NCI-H2227 treated with DMSO at 0.1 percent for 48 hours (cell line): ENCODE measurements at places on chromosomes 6 and 20.

- DNase-seq = no peak
Measured at GRCh38 chr6:4640139-4640538, 136.1 kb upstream of the CDYL start.

DNA sequence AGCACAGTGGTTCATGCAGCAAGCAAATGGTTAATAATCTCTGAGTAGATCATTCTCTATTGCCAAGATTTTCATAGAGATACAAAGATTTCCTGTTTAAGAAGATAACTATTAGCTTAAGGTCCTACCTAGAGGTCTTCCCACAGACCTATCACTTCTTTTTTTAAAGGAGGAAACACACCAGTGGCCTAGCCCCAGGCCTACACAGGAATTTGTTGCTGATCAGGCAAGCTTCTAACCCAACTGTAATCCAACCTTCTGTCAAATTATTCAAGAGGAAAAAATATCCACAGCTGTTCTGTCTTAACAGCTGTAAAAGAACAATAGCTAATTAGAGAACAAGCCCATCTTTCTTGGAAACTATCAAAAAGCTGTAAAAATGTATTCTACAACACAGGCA, 332.8 kb downstream of the BTBD9 start:
- DNase-seq = no peak

GRCh38 chr20:48489046-48489463, 338.7 kb downstream of the PREX1 start:
- no peak for DNase-seq

- no peak for DNase-seq
Measured at GRCh38 chr20:57420571-57421252, 29.5 kb downstream of the RBM38 start.

DNA sequence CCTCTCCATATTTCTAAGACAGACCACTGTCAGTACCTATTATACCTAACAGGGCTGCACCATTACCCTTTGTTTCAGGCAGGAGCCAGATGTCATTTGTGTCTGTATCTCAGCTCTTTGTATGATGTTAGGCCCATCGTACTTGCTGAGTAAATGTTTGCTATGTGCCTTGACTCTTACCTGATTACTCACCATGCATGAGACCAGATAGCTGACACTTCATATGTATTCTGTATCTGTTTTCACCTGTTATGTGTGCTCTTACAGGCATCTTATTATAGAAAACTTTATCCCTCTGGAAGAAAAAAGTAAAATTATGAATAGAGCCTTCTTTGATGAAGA, 31.7 kb upstream of the ASXL1 start:
- no peak for DNase-seq

GRCh38 chr6:44375071-44375470, 12.4 kb upstream of the CDC5L start:
- DNase-seq = no peak

DNA sequence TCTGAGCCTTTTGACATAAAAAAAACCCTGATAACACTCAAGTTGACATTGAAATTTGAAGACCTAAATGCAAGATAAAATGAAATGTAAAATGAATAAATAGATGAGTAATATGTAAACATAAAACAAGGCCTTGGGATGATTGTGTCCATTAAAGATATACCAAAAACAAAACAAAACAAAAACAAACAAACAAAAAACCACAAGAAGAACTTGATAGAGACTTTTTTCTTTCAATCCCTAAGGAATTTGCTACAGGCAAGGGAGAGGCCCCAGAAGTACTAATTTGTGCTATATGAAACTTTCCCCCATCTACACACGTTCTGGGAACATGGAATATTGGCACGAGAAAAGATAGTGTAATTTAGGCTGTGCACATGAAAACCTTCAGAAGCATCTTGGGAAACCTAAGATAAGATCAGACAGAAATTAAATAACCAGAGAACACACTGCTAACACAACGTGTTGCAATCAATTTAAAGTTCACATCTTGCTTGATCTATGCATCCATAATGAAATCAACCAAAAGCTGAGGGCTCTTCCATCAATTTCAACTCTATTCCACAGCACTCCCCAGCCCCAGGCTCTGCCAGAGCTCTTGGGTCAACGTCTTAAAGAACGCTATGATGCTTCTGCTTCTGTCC, 201.1 kb upstream of the RREB1 start:
- no peak for DNase-seq

DNA sequence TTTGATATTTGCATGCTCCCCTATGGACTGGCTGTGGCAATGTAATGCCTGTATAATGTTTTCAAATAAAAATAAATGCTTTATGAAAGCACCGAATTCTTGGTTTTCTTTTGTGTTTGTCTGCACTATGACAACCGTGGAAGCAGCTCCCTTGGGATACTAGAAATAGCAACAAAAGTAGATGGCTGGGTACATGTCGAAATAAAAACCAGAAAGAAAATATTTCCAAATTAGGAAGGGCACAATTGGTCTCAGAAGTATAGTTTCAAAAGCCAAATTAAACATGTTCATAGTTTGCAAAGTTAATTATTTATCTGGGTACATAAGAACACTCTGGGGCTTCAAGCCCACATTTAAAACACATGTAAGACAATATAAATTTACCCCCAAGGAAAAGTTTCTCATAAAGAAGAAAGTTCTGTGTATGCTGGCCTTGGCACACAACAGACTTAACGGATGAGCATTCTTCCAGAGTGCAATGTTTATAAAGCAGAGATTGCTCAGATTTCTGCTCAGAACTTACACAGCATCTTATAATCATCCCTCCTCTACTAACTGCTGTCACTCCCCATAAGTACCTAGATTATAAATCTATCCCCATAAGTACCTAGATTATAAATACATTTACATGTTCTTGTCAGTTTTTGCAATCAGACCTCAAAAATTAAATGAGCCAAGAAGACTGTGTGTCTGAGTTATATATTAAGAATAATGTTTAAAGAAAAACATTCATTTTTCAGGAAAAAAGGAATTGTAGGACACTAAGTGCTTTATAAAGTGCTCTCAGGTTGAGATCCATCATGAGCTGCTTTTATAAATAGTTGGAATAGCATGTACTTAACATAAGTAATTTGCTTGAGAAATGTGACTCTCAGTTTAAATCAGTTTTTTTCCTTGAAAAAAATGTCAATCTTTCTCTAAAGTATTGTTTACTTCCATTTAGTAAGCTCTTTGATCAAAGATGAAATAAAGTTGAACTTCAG, 230.2 kb upstream of the PLN start:
- no peak for DNase-seq

DNA sequence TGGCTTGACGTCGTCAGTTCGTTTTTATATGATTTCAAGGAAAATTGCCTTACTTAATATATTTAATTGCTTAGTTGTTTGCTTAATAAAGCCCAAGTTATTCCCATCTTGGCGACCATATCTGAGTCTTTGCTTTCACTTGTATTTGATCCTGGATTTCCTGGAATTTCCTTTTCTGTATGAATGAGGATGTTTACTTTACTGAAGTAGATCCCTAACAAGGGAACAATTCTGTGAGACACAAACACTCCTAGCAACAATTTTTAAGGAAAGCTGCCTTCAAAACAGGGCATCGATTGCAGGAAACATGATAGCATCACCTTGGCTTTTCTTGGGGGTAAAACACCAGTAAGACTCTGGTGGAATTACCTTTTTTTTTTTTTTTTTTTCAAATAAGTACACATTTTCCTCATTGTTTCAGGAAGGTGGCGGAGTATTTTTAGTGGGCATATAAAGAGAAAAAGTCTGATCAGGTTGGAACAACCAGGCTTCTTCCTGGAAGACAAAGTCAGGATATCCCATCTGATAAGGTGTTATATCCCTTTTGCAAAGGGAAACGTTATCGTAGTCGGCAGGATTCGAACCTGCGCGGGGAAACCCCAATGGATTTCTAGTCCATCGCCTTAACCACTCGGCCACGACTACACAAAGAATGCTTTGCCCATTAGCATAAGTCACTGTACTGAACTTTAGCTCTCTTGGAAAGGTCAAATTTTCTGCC, 68.5 kb upstream of the ZNF184 start:
- no peak for DNase-seq

GRCh38 chr6:22970004-22970403, 400.6 kb downstream of the HDGFL1 start:
- no peak for DNase-seq

DNA sequence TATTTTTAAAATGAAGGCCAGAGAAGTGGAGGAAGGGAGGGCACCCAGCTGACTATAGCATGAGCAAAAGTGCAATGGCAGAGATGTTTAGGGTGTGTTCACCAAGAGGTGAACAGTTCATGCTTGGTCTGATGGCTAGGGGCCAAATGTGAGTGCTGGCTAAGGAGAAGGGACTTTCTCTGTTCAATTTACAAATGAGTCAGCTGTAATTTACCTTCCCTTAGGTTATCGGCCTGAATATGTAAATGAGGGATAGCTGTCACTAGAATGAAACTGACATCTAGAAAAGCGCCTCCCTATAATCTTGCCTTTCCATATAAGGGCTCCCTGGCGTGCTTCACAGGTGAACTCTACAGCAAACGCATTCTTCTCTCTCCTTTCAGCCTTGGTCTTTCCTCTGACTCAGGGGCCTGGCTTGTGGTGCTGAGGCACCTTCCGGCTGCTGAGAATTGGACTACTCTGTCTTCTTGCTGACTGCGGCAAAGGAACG, 114.7 kb upstream of the BACH2 start:
- no peak for DNase-seq

GRCh38 chr20:54197621-54198604, 10.0 kb upstream of the PFDN4 start:
- DNase-seq = no peak

GRCh38 chr20:13458860-13459451, 179.8 kb downstream of the TASP1 start:
- peak; percentile 23 for DNase-seq

- no peak for DNase-seq
Measured at GRCh38 chr6:170143401-170144150, 147.3 kb downstream of the DLL1 start.

GRCh38 chr6:150116200-150116800, 26.5 kb upstream of the PPP1R14C start:
- no peak for DNase-seq

DNA sequence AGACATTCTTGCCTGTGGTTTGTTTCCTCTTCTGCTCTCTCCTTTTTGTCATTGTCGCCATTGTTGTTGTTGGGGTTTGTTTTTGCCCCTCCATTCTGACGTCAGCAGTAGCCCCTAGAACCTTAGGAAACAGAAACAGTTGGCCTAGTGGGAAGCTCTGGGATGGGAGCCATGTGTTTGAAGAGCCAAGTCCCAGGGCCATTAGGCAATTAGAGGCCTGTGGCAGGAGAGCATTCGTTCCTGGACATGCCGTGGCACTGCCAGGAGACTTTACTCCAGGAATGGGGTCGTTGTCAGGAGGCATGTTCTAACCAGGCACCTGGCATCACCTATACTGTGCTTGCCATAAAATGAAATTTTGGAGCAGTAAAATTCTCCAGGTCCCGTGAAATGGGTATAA, 39.7 kb downstream of the PPARD start:
- no peak for DNase-seq

- DNase-seq = no peak
Measured at GRCh38 chr6:40896696-40897095, 142.3 kb downstream of the UNC5CL start.

- no peak for DNase-seq
Measured at GRCh38 chr20:32454164-32455145, 96.3 kb downstream of the ASXL1 start.

DNA sequence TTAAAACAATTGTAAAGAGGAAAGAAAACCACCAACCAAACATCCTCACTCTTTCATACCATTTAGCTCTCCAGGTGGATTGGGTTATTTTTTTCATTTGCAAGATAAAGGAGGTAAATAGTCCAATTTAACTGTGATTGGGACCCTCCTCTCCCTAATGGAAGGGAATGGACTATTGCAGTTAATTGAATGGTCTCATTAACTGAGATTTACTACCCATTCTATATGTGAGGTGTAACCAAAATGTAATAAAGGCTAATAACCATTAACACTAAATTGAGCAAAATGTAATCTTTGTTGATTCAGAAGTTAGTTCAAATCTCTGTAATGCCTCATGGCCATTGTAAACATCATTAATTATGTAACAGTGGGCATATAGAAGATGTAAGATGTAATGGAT, 105.0 kb downstream of the KLHL32 start:
- DNase-seq = no peak

GRCh38 chr6:100008857-100009256, 14.8 kb upstream of the MCHR2 start:
- no peak for DNase-seq

DNA sequence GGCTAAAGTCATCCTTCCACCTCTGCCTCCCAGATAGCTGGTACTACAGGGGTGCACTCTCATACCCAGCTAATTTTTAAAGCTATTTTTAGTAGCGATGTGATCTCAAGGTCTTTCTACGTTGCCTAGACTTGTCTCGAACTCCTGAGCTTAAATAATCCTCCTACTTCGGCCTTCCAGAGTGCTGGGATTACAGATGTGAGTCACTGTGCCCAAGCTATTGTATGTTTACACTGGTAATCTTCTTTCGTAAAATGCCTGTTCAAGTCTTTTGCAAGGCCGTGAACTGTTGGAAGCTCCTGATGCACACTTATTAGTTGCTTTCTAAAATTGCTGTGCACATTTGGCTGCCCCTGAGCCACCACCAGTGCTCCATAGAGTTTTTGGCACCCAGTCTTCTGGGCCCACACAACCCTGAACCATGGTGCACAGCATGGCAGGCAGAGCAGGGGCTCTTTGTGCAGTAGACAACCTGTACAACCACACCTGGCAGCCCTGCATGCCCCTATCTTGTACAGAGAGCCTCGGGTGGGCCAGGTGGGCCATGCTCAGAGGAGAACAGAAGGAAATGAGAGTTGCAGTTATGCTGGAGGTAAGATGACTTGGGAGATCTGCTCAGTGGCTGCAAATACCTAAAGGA, 33.3 kb downstream of the PDRG1 start:
- no peak for DNase-seq

- DNase-seq = no peak
Measured at GRCh38 chr6:136962661-136963060, 40.6 kb downstream of the SLC35D3 start.

- peak; percentile 83 for DNase-seq
Measured at GRCh38 chr6:3159805-3160781, 2.7 kb upstream of the TUBB2A start.

- no peak for DNase-seq
Measured at GRCh38 chr6:34240329-34241248, 3.9 kb downstream of the HMGA1 start.

- DNase-seq = no peak
Measured at GRCh38 chr20:41068806-41069205, 40.2 kb downstream of the TOP1 start.

DNA sequence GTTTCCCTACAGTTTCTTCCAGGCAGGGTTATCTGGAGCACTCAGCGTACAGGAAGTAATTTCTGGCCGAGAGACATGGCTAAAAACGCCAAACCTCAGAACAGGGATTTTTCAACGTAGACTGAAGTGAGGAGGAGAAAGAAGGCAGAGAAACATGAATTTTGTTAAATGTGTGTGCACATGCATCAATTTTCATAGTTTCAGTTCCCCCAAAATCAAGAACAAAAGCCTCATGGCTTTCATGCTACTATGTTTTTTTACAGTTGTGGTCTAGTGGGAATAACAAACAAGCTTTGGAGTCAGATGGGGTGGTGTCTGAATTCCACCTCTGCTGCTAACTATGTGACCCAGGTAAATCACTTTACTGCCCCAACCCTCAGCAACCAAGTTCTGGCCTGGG, 4.9 kb downstream of the TOMM34 start:
- DNase-seq = no peak
